ENCODE measurements at places on chromosomes 2 and 18.

DNA sequence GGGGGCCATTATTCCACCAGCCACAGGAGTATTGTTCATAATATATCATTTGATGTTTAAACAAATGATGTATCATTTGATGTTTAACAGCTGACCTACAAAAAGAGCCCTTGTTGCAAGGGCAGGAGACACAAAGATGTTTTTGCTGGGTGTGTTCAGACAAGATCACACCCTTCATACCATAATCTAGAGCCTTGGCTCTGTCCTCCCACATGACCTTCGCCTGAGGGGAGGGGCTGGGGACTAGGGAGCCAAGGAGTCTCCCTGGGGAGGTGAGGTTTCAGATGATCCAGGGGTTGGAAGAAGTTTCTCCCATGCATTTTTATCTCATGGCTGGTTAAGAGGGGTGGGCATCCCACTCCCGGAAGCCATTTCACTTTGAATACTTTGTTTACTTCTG, 33.5 kb downstream of the CDC42EP3 start:
- no peak for DNase-seq

DNA sequence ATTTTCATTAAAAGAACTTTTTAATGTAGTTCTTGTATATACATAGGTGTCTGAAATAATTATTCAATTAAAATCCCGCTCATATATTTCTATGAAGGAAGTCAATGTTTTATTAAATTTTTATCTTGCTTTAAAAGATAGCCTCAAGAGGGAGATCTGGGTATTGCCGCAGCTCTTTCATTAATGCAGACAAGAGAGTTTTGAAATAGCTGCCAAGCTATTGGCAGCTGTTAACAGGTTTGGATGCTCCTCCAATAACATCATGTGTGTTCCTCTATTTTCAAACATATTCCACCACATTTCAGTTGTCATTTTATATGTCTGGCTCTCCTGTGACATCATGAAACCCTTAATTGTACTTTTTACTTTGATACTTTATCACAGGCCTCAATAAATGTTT, 12.9 kb upstream of the NT5C1B start:
- no peak for DNase-seq

DNA sequence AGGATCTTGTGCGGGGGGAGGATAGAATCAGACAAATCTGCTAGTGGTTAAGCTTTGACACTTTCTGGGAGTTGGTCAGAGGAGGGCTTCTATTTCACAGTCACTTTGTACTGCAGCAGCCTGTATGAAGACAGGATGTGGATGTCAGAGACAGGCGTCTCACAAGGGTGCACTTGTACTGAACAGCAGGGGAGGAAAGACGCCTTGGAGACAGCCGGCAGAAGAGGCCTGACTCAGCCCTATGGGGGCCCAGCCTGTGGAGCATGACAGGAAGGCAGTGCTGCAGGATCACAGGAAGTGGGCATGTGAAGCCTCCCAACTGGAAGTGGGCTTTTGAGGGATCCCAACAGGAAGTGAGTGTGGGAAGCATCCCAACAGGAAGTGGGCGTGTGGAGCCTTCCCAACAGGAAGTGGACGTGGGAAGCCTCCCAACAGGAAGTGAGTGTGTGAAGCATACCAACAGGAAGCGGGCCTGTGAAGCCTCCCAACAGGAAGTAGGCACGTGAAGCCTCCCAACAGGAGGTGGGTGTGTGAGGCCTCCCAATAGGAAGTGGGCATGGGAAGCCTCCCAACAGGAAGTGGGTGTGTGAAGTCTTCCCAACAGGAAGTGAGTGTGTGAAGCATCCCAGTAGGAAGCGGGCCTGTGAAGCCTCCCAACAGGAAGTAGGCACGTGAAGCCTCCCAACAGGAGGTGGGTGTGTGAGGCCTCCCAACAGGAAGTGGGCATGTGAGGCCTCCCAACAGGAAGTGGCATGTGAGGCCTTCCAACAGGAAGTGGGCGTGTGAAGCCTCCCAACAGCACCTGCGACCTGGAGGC, 212.3 kb downstream of the SNTG2 start:
- peak; percentile 20 for DNase-seq

- no peak for DNase-seq
Observed at GRCh38 chr2:59756150-59756549, 797.3 kb downstream of the BCL11A start.

DNA sequence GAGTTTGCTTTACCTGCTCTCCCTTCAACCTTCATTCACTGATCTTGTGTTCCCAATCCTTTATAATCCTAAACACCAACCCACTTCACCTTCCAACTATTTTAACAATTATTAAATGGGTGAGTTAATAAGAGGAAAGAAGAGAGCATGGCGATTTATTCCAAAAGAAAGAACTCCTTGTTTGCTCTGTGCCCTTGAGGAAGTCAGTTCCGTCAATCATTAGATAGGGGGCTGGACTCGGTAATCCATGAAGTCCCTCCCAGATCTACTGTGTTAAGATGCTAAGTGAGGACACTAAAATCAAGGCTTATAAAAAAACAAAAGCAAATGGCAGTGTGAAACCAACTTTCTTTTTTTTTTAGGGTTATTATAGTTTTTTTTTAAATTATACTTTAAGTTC, 589.9 kb downstream of the XIRP2 start:
- DNase-seq, result no peak

GRCh38 chr2:132581991-132582738, 87.8 kb downstream of the LYPD1 start:
- no peak for DNase-seq

DNA sequence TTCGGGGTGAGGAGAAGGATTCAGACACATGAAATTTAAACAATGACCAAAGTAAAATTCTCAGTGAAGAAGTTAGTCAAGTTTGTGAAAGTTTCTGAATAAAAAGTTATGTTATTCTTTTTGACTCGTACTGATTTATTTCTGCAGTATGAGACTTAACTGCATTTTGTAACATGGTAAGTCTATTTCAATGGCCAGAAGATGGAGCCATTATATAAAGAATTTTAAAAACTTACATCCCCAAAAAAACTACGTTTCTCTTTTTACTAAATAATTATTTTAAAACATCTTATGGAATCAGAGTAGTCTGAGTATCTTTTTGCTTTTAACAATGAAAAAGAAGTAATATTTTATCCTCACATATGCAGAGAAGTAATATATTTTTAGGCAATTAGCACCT, 51.4 kb upstream of the SCN1A start:
- no peak for DNase-seq

- no peak for DNase-seq
Observed at GRCh38 chr2:16246911-16247310, 306.6 kb downstream of the MYCN start.

- no peak for DNase-seq
Observed at GRCh38 chr2:36530178-36530982, 67.6 kb downstream of the FEZ2 start.

DNA sequence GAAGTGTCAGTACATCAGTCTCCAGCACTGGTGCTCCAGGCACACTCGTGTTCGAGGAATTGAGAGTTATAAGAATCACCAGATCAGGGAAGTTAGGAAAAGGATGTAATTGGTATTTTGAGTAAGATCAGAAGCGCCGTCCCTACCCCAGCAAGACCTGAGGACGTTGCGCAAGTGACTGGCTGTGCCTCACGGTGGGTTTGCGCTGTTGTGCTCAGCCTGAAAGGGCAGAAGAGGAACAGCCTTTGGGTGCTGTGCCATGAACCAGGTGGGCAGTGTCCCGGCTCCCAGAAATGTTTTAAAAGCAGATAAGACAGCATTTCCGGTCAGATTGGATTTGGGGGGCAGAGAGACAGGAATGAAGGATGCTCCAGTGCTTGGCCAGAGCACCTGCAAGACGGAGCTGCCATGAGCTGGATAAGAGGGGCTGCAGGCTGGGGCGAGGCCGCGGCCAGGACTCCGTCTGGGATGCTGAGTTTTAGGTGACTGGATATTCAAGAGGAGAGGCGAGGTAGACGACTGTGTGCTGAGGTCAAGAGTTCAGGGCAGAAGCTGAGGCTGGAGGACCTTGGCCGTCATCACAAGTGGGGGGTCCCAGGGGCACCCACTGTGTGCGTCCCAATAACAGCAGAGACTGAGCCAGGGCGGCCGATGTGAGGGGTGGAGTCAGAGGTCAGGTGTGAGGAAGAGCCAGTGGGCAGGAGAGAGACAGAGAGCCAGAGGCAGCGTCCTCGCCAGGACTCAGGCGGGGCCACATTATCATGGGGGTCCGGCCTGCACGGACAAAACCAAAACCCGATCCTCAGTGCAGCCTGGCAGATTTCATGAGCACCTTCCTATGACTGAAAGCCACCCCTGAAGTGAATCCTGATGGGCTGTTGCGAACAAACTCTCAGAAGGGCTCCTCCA, 77.7 kb upstream of the ALKAL2 start:
- DNase-seq, result no peak

- DNase-seq, result no peak
Observed at GRCh38 chr2:207871506-207871905, 101.8 kb upstream of the FZD5 start.

GRCh38 chr18:76589866-76590265, 94.8 kb upstream of the ZNF516 start:
- DNase-seq, result no peak

DNA sequence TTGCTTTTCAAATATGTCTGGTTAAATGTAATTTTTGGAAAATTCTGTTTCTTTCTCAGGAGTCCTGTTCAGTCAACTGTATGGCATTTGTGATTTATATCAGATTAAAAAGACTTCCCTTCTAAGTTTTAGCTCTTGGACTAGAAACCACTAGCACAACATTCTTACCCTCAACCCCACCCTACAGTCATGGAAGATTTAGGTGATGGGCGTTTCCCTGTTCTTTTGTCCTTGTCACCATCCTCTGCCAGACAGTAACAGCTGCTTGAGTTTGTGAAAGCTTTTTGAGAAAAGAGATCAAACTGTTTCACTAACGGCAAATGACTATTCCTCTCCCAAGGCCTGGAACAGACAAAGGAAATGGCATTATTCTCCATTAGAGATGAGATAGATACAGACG, 31.8 kb downstream of the SERPINB5 start:
- DNase-seq, result no peak

All from stimulated activated CD4-positive, alpha-beta T cell treated with anti-CD3 and anti-CD28 coated beads, Interleukin-4, amount 100 ng/mL, for 24 hours (primary cell).